ENCODE measurements at places on chromosomes 12 and 14. TPM values are rescaled to one million over a fixed set of nuclear protein-coding genes. Genes with fewer than 3 reads are reported as not detected.
A peak's percentile ranks its signal among the peaks of the same experiment; 100 is the strongest.

GRCh38 chr14:68822926-68823325 is 30.1 kb upstream of the ZFP36L1 start:
- DNase-seq = no peak

DNA sequence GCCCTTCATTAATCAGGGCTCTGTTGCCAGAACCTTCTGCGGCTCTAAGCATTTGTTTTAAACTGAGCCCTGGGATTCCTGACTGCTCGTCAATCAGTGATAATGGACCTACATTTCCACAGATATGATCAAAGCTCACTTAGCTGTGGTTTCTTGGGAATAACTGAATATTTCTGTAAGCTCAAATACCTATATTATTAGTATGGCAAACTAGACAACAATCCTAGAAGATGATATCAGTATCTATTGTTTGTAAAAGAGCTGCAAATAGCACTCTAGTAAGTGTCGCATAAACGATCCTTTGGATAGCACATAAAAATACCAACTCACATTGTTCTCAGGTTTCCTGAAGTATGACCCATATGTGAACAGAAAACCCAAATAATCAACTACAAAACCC is 150.4 kb downstream of the PPM1H start:
- no peak for DNase-seq

DNA sequence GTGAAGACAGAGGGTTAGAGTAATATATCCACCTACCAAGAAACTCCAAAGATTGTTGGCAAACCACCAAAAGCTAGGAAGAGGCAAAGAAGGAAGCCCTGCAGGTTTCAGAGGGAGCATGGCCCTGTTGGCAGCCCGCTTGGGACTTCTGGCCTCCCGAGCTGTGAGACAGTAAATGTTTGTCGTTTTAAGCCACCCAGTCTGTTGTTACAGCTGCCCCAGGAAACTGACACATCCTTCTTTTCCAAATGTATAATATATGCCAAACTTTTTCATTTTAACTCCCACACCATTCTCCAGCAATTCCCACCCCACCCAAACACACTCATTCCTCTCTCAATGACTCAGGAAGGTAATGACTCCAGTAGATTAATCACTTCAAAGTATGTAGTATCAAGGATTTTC is 74.0 kb downstream of the RPS29 start:
- DNase-seq = no peak

- DNase-seq = no peak
Measured at GRCh38 chr12:101891462-101891971, 14.1 kb downstream of the DRAM1 start.

- no peak for DNase-seq
Measured at GRCh38 chr14:38187528-38187927, 20.2 kb upstream of the SSTR1 start.

DNA sequence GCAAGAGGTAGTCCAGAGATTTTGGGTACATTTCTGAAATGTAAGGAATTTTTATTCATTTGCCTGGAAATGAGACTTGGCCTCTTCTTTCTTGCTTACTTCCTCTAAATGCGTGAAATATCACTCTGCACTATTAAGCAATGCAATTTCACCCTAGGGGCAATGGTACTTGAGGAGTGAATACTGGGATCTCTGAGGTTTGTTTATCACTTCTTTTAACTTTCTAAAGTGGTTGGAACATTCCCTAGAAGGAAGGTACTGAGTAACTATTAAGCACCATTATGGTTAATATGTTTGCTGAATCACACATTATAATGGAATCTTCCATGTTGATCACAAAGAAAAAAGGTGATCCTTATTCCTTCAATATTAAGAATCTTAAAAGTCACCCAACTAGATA is 120.9 kb upstream of the CAND1 start:
- DNase-seq = no peak

DNA sequence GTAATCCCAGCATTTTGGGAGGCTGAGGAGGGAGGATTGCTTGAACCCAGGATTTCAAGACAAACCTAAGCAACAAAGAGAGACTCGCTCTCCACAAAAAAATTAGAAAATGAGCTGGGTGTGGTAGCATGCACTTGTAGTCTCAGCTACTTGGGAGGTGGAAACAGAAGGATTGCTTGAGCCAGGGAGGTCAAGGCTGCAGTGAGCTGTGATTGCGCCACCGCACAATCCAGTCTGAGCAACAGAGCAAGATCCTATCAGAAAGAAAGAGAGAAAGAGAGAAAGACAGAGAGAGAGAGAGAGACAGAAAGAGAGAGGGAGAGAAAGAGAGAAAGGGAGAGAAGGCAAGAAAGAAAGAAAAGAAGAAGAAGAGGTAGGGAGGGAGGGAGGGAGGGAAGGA is 37.0 kb downstream of the TDG start:
- DNase-seq = no peak

- no peak for DNase-seq
Measured at GRCh38 chr14:63854330-63854729, 1.5 kb downstream of the SYNE2 start.

DNA sequence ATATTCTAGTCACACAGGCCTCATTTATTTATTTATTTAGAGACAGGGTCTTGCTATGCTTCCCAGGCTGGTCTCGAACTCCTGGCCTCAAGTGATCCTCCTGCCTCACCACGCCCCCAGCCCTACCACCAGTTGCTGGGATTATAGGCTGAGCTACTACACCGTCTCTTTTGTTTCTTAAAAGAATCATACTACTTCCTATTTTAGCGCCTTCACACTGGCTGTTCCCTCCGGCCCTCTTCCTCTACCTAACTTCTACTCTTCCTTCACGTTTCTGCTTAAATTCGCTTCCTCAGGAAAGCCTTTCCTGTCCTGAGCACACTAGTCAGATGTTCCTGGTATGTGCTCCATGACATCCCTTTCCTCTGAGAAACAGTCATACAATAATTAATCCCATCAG is 6.4 kb upstream of the MRPL42 start:
- no peak for DNase-seq

DNA sequence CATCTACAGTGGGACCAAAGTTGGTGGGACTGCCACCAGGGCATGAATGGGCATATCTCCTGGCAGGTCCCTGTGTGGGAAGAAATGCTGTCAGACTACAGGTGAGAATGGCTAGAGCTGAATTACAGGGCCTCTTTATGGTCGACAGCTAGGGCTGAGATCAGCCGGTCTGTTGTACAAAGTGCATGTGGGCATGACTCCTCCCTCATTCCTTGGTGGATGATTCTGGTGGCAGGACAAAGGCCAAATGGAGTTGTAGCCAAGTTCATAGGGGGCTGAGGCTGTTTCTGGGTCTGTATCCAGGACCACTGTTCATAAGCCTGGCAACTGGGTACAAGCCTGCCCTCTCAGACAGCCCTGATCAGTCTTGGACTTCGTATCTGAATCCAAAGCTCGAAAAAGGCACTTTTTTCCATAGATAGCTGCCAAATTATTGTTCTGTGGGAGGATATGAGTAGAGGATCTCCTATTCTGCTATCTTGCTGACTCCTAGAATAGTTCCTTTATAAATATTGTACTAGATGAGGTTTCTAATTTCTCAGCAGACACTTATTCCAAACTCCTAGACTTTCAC is 460.8 kb downstream of the TMEM117 start:
- DNase-seq = no peak

DNA sequence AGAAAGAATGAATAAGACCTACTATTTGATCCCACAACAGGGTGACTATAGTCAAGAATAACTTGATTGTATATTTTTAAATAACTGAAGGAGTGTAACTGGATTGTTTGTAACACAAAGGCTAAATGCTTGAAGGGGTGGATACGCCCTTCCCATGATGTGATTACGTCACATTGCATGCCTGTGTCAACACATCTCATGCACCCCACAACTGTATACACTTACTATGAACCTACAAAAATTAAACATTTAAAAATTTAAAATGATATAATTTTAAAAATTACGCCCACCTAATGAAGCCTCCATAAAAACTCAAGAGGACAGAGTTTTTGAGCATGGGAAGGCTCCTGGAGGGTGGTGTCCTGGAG is 94.5 kb downstream of the SCARB1 start:
- no peak for DNase-seq

DNA sequence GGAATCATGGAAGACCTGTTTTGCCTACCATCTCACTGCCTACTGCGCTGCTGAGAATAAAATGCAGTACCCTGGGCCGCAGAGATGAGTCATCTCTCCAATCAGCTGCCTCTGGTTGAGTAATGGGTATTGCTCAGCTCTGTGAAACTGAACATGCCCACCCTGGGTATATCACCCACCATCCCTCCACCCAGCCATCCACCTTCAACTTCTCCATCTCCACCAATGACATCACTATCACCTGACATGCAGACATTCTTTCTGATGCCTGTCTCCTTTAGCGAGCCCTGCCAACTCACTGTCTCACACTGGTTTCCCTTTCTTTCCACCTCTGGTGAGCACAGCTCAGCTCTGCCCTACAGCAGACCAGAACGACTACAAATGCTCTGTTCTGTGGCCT is 33.6 kb downstream of the E2F7 start:
- no peak for DNase-seq

GRCh38 chr14:68181519-68182326 is 362.1 kb downstream of the RAD51B start:
- DNase-seq = no peak

DNA sequence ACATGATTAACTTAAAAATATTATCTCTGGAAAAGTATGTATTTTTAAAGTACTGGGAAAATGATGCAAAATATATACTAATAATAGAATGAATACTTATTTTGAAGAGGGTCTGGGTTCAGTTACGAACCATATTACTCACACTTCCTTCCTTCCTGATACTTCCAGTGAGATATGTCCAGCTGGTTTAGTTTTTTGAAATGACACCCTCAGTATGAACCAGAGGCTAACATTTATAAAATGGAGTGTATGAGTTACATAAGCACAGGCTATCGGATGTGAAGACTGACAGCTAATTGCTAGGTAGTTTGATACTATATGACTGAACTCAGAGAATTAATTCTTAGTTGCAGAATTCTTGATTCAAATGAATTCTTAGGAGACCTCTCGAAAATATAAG is 122.9 kb downstream of the OTOGL start:
- DNase-seq = no peak

DNA sequence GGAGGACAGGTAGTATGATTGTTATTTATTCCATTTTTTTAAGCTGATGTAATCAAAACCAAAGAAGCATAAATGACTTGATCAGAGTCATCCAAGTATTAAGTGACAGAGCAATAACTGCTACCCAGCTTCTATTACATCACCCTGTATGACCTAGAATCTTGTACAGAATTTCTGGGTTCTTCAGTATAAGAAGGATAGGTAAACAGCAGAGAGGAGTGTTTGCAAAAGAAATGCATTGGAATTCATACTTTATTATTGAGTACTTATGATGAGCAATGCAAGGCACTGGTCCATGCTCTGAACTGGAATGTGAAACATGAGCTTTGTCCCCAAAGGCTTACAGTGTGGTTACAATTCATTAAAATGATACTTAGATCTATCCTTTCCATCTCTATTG is 916.8 kb downstream of the DIO2 start:
- no peak for DNase-seq

- DNase-seq = no peak
Measured at GRCh38 chr12:3473844-3474243, 17.2 kb upstream of the PRMT8 start.

- peak; percentile 17 for DNase-seq
Measured at GRCh38 chr12:51351913-51352532, 5.5 kb upstream of the CELA1 start.

- no peak for DNase-seq
Measured at GRCh38 chr12:124532331-124532750, 35.1 kb downstream of the NCOR2 start.

DNA sequence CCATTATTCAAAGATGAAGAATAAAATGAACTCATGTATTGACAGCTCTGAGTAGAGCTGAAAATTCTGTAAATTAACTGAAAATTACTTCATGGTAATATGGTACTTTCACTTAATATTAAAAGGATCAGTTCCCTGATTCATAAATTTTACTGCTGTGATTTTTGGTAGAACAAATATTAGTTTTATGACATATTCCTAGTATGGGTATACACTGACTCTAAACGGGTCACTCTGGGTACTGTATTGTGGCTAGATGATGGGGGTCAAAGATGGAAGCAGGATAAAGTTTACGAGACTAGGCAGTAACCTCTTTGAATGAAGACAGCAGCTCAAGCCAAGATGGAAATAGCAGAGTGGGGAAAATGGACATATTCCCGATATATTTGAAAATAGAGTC is 135.5 kb downstream of the NUAK1 start:
- no peak for DNase-seq

GRCh38 chr14:22886500-22887259 is 3.7 kb downstream of the REM2 start:
- peak; percentile 70 for DNase-seq

DNA sequence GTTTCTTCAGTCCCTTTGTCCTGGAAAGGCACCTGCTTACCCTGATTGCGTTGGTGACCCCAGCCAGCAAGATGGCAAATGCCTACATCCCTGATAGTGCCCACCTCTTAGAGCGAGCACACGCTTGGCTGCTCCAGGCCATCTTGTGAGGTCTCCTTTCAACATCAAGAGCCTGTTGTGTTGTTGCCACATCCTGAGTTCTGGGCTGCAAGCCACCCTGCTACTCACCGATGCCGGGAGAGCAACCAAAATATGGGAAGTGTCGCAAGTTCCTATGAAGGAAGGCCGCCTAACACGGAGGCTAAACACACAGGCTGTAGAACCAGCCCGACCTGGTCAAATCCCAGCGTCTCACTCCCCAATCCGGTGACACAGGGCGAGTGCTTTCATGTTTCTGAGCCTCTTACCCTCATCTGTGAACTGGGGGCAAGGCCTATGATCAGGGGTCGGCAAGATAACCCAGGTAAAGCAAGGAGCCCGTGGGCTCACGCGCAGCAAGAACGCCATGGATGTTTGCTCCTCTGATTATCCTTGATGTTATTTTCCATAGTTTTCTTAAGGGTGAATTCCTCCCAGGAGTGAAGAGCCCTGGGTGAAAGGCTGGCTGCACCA is 98.4 kb downstream of the LGMN start:
- DNase-seq = no peak

The KLHL33 gene
- polyA plus RNA-seq = 0.13 TPM

The ITGB7 gene
- 0.73 TPM for polyA plus RNA-seq

The CFL2 gene
- 542 TPM for polyA plus RNA-seq

The CRIP1 gene
- polyA plus RNA-seq = 170 TPM

The DNAJC22 gene
- 0.01 TPM for polyA plus RNA-seq

The KRT8 gene
- 153 TPM for polyA plus RNA-seq

The SUSD6 gene
- polyA plus RNA-seq = 5.9 TPM

The MIP gene
- not detected for polyA plus RNA-seq

The CORO1C gene
- polyA plus RNA-seq = 34.5 TPM

The PIANP gene
- polyA plus RNA-seq = 0.22 TPM

Data from heart right ventricle (tissue), 16 donors.